NB4 (cell line): ENCODE measurements at places on chromosomes 3 and 15.

GRCh38 chr3:136712941-136713340, 39.2 kb downstream of the STAG1 start:
- DNase-seq = peak; percentile 54

DNA sequence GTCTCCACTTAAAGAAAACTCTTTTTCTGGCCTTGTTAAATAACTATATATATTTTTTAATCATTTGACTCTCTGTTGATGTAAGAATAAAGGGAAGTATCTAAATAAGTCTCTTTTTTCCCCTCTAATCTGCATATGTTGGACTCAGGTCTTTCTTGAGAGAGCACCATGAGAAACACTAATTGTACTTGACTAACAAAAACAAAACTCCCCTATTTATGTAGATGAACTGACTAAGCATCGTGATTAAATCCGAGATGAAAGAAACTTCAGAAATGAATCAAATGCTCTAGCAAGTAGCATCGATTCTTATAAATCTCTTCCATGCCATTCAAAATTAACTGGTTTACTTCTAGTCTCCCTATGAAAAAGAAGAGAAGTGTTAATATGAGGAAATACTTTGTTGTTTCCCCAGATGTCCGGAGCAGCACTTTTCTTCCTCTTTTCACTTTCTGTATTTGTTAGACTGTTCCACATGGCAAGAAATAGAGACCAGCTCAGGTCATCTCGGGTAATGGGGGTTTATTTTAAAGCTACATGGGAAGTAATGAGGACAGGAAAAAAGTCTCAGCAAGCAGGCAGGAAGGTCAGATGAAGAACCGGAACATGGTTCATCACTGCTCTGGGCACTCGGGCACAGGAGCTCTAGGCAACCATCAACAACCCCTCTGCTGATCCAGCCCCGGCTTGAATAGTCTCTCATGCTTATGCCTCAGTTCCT, 288.3 kb downstream of the CNTN6 start:
- DNase-seq = peak; percentile 9

DNA sequence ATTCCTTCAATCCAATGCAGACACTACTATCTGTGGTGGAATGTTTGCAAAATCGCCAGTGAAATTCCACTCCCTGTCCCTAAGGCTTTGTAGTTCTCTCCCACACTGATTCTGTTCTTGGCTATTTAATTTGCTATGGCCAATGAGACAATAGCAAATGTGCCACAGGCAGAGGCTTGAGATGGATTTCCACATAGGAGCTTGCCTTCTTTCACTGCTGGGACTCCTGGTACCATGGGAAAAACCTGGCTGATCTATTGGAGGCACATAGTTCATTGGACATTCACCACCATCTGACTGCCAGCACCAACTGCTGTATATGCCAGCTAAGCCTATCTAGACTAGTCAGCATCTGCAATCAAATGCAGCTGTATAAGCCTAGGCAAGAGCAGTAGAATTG, 103.8 kb downstream of the NR1D2 start:
- no peak for DNase-seq

DNA sequence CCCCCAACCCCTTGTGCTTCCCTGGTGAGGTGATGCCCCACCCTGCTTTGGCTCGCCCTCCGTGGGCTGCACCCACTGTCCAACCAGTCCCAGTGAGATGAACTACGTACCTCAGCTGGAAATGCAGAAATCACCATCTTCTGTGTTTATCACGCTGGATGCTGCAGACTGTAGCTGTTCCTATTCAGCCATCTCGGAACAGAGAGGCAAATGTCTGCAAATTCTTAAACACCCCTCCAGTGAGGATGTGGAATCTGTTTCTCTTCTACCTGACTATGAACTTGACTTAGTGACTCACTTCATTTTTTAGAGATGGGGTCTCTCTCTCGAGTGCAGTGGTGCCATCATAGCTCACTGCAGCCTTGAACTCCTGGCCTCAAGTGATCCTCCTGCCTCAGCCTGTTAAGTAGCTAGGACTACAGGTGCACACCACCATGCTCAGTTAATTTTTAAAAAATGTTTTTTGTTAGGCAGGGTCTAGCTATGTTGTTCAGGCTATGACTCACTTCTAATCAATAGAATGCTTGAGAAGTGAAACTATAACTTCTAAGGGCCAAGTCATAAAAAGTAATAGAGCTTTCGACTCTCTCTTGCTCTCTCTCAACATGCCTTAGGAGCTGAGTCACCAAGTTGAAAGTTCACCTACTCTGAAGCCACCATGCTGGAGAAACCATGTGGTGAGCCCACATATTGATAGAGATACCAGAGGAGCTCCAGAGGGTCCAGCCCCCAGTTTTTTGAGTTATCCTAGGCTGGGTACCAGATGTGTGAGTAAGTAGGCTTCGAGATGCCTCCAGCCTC, 11.5 kb upstream of the PARP14 start:
- DNase-seq = peak; percentile 9

- DNase-seq = no peak
These were observed 26.0 kb upstream of the EID1 start for GRCh38 chr15:48851956-48852355.

DNA sequence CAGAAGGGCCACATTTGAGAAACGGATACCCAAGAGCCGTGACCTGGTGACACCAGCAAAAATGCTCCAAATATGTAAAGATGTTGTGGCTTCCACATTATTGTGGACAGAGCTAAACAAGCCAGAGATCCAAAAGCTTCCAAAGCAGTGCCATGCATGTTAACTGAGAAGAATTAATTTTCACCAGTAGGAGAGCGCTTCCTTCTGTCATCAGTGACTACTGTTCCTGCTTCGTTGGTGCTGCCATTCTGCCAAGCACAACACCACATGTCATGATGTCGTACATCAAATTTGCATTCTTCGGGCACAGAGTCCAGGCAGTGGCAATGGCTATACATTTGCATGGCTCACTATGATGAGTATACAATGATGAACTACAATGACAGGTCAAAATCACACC, 19.1 kb upstream of the CHST2 start:
- no peak for DNase-seq

DNA sequence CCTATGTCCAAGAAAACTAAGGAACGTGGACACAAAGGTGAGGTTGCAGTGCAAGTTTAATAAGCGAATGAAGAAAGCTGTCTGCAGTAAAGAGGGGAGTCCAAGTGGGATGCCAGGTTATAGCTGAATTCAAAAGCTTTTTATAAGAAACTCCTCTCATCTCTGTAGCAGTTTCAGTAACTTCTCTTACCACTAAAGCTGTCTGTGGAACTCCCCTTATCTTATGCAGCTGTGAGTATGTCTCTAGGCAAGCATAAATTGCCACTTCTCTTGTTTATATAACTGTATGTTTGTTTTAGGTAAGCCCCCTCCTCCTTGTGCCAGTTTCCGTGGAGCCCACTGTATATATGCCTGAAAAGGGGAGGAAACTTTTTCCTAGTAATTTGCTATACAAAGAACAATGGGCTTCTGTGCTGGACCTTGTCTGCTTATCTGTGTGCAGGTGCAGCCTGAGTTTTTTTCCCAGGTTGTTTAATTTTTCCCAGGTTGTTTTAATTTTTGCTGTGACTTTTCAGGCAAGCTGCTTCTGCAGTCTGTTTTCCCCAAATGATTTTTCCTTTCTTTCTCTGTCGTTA, 875.1 kb upstream of the EPHA6 start:
- no peak for DNase-seq

- DNase-seq = no peak
These were observed 298.2 kb downstream of the KBTBD8 start for GRCh38 chr3:67296039-67296892.
